Motor neuron (in vitro differentiated cells): ENCODE measurements at places on chromosomes 5 and 9. TPM values are rescaled to one million over a fixed set of nuclear protein-coding genes. Genes with fewer than 3 reads are reported as not detected.

Gene KIF24
- total RNA-seq, result 1.00 and 1.1 TPM in 2 replicates

Gene RNF183
- 0.16 and 0.50 TPM in 2 replicates for total RNA-seq

Gene MAMDC2
- 0.24 and 0.38 TPM in 2 replicates for total RNA-seq

Gene FOXD4
- 0.09 and 0.31 TPM in 2 replicates for total RNA-seq
